ENCODE measurements at places on chromosomes 2 and 18.

DNA sequence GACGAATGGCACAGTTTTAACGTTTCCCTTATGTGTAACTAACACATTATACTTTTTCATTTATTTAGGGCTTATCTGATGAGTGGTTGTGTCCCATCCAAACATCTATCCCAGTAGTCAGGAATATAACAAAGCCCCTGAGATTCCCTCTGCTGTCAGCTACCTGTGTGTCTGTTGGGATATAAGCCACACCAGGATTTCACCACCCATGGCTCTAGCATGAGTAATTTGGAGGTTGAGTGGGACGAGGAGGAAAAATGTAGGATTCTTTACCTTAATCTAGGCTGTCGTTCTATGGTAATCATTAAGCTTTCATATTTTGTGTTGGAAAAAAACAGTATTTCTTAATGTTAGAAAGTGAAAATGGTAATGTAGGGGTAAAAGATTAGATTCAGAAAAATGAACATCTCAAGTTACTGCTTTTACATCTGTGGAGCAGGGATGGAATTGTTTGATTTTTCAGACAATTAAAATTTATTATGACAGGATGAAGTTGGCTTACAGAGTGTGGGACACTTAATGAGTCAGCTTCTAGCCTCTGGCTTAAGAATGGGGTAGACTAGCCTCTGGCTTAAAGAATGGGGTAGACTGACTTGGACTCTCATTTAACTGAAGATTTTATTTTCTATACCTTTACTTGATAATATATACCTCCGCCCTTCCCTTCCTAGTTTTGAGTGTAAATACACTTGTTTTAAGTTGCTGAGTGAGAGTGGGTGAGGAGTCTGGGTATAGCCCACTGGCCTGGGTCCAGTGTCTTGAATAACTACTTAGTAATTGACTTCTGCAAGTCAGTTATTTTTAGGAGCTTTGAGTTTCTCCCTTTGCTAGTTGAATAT is 88.5 kb upstream of the RANBP2 start:
- no peak for DNase-seq

DNA sequence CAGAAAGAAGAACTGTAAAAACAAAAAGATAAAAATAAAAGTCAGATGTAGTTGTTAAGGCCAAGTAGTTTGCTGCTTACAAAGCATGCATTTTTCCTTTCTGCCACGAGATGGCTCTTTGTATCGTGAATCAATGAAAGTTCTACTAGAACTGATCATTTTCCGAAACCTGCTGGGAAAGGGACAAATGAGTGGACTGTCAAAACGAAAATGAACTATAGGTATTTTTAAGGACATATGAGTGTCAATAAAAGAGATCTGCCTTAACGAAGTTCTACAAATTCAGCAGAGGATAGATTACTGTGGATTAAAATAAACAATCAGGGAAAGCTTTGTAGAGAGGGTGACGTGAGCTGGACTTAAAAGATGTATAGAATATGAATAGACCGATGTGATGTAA is 15.0 kb upstream of the ELOA2 start:
- DNase-seq, result peak; percentile 47

DNA sequence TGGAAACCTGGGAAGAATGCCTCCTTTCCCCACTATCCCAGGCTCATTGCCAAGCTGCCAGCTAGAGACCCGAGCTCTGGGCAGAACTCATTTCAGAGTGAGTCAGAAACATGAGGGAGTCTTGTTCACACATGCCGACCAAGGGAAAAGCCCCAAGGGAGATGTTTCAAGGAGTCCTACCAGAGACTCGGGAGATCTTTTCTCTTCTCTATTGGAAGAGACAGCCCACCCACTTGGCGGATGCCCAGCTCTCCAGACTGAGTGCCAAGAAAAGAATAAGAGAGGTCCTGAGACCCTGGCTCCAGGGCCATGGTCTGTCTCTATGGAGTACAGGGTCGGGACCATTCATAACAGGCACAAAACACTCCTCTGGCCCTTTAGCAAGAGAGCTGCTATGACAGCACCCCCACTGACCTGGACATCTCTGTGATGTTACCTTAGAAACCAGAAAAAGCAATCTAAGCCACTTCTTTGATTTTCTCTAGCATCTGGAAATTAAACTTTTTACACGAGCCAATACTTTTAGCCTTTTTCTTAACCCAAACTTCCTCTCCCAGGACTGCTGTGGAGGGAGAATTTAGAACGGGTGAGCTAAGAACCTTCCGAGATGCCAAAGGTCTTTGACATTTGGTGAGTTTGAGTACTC is 18.5 kb upstream of the IGFBP5 start:
- peak; percentile 93 for DNase-seq

GRCh38 chr2:194819367-194819766 is 837.7 kb upstream of the SLC39A10 start:
- DNase-seq, result peak; percentile 9

GRCh38 chr2:75031171-75031570 is 72.7 kb downstream of the POLE4 start:
- no peak for DNase-seq

DNA sequence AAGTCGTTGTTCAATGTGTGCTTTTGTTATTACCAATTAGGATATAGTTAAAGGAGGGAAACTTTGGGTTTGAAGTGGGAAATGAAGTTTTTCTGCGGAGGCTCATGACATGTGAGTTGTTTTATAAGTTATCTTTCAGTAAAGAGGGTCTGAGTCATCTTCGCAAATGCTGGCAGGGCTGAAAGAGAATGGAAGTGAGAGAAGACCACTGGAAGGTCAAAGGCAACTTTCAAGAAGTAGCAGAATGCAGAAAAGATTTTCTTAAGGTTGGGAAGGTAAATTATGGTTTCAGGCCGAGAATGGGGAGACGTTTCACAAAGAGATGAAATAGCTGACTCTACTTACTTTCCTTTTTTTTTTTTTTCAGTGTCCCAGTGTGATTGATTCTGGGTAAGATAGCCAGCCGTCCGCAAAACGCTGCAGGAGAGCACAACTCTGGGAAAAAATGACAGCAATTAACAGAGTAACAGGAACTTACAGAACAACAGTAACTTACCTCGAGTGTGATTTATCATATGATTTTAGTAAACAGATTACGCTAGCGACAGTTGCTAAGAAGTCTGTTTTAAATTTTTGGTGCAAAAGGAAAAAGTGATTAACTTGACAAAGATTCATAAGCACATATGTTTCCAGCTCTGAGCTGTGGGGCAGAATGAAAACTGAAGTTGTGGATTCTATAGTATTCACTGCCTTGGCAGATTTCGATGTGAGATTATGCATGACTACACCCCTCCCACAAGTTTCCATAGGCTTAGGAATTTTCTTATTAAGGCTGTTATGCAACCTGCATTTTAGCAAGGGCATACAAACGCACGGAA is 46.8 kb upstream of the ACTR3 start:
- no peak for DNase-seq

GRCh38 chr2:224837066-224837465 is 120.9 kb upstream of the CCDC195 start:
- DNase-seq, result no peak

GRCh38 chr2:54638103-54638502 is 85.4 kb upstream of the EML6 start:
- DNase-seq, result no peak

- DNase-seq, result no peak
These were observed 67.2 kb upstream of the LRPPRC start for GRCh38 chr2:44063033-44063432.

- no peak for DNase-seq
These were observed 483.8 kb downstream of the GALR1 start for GRCh38 chr18:77733292-77733903.

GRCh38 chr2:237140689-237141285 is 55.1 kb downstream of the COPS8 start:
- no peak for DNase-seq

- no peak for DNase-seq
These were observed 14.7 kb downstream of the VSNL1 start for GRCh38 chr2:17555150-17555549.

DNA sequence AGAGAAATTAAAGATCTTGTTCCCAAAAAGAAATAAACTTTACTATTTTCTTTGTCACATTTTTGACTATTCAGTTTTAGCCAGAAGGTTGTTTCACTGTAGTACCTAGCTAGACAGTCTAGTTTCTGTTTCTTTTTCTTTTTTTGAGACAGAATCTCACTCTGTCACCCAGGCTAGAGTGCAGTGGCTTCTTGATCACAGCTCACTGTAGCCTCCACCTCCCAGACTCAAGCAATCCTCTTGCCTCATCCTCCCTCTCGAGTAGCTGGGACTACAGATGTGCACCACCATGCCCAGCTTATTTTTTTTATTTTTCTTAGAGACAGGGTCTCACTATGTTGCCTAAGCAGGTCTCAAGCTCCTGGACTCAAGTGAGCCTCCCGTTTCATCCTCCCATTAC is 2.2 kb downstream of the RBM45 start:
- DNase-seq, result no peak

GRCh38 chr2:95053543-95053942 is 28.0 kb downstream of the MAL start:
- no peak for DNase-seq

GRCh38 chr18:4068552-4069158 is 386.5 kb downstream of the DLGAP1 start:
- peak; percentile 71 for DNase-seq

GRCh38 chr2:197254776-197255530 is 55.6 kb downstream of the ANKRD44 start:
- no peak for DNase-seq

- DNase-seq, result no peak
These were observed 17.2 kb downstream of the EIF4E2 start for GRCh38 chr2:232567721-232568120.

- DNase-seq, result no peak
These were observed 5.7 kb downstream of the PARD3B start for GRCh38 chr2:204550751-204551511.

GRCh38 chr2:156511122-156511521 is 74.9 kb downstream of the GPD2 start:
- no peak for DNase-seq

GRCh38 chr2:114034742-114035141 is 144.9 kb downstream of the ACTR3 start:
- DNase-seq, result no peak

- no peak for DNase-seq
These were observed 342.4 kb downstream of the INSIG2 start for GRCh38 chr2:118430510-118431164.

GRCh38 chr2:109417701-109418335 is 195.9 kb downstream of the SEPTIN10 start:
- DNase-seq, result no peak

DNA sequence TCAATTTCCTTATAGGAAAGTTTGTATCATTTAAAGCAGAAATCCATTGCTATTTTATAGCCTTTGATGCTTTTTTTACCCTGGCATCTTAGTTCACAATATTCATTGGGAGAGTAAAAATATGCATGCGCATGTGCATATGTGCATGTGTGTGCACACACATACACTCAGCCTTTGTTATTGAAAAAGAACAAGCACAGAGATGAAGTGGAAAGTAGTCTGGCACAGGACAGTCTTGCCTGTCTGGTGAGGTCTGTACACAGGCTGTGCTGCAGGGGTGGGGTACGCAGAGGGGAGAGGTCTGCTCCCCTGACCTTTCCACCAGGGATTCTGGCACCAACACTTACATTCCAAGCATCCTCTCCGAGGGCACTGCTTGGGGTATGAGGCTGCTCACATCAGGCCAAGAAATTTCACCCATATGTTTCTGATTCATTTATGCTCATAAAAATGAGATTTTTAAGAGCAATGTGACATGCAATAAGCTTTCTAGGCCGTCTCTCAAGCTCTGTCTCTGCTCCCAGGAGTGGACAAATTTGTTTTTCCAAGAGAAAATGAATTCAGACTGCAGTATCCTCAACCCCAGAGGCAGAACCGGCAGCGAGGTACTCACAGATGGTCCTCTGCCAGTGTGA is 237.2 kb downstream of the INSIG2 start:
- DNase-seq, result no peak

DNA sequence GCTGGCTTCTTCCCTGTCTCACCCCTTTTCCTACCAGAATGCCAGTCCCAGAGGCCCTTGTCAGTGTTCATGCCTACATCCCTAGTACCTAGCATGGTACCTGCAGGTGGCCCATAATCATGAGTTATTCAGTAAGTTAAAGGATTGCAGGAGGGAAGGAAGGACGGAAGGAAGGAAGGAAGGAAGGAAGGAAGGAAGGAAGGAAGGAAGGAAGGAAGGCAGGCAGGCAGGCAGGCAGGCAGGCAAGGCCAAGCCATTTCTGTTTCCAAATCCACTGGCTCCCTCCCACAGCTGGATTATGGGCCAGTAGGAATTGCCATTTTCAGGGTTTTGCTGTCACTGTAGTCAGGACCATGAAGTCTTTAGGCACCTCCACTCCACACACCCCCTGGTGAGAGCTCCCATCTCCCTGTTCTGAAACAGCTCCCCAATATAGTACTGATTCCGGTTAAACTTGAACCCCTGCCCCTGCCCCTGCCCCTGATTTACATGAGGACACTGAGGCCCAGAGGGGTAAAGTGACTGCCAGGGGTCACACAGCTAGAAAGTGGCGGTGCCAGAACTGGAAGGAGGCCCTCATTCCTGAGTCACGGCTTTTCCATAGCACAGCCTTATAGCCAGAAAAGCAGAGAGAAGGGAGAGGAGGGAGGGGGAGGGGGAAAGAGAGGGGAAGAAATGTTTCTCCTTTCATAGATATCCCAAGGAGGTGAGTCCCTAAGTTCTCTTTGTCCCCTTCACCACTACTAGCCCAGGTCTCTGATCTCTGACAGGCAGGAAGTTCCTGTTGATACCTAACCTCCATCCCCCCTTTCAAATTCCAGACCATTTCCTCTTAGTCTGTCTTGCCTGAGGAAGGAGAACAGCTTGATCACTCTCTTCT is 12.2 kb upstream of the TNS1 start:
- DNase-seq, result no peak

GRCh38 chr2:55106148-55106547 is 55.9 kb upstream of the RTN4 start:
- DNase-seq, result no peak

- no peak for DNase-seq
These were observed 144.1 kb upstream of the SETBP1 start for GRCh38 chr18:44536619-44537018.

GRCh38 chr2:217285926-217286325 is 426.1 kb upstream of the TNP1 start:
- DNase-seq, result no peak

GRCh38 chr2:165953306-165953654 is 296 bp downstream of the TTC21B start:
- DNase-seq, result no peak

DNA sequence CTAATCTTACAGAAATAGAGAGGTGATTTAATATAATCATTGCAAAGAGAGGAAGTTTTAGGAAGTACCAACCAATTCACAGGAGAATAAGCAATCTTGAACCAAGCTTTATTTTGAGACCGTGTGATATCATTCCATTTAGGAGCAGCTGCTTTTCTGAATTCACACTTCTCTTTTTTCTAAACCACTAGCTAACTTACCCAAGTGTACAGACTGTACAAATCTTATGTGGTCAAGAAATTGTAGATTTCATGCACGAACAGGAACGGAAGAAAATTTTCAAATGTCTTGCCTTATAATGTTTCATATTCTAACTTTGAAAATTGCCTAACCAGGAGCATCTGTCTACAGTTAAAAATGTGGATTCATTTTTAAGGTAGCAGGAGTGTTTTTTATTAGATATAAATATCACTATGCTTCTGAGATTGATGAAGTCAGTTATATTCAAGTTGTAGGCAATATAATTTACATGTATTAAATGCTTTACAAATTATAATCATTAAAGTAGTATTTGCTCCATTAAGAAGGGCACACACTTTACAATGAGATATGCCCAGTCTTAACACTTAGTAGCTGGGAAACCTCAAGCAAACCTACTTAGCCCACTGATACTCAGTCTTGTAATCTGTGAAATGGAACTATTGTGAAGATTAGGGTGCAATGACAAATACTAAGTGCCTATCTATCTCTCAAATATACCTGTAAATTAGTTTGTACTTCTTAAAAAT is 302.2 kb upstream of the STON1 start:
- DNase-seq, result no peak

- no peak for DNase-seq
These were observed 45.9 kb downstream of the MIB1 start for GRCh38 chr18:21786526-21786925.
